ENCODE measurements at places on chromosomes 3 and 15. TPM values are rescaled to one million over a fixed set of nuclear protein-coding genes. Genes with fewer than 3 reads are reported as not detected.

DNA sequence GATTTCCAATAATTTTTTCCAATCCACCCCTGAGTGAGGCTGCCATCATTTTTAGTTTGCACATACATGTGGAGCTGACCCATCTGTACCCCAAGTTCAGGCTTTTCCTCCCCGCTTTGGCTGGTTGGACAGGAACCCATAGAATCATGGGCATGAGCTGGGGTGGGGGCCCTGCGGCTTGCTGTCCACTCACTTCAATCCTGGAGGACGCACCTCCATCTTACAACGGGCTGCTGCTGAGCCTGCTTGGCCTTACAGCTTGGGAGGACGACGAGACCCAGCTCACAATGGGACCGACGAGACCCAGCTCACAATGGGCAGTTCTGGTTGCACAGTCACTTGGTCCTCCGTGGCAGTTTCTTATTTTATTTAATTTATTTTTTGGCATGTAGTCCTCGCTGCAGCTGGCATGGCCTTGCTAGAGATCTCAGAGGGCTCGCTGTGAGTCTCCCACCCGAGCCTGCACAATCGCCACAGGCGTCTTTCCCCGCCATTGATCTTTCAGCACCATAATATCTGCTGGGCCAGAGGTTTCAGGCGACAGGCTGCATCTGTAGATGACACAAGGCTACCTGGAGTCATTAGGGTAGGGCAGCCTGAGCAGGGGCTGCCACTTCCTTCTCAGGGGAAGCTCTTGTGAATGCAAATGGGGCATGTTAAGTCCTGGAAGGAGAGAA, 19.6 kb upstream of the EPHB3 start:
- DNase-seq: no peak

DNA sequence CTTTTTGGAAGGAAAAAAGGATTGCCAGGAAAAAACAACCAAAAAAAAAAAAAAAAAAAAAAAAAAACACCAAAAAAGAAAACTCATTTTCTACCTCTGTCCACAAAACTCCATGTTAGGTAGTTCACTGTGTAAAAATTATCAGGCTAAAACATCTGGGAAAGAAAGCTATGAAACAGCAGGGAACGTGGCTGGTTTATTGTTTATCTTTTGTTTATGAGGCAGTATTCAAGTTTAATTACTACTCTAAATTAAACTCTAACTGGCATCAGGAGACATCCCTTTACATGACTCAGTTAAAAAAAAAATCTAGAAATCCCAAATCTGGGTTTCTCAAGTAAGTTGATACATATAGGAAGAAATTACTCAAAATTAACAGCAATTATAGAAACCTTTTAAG, 21.8 kb downstream of the MEIS2 start:
- DNase-seq: no peak

DNA sequence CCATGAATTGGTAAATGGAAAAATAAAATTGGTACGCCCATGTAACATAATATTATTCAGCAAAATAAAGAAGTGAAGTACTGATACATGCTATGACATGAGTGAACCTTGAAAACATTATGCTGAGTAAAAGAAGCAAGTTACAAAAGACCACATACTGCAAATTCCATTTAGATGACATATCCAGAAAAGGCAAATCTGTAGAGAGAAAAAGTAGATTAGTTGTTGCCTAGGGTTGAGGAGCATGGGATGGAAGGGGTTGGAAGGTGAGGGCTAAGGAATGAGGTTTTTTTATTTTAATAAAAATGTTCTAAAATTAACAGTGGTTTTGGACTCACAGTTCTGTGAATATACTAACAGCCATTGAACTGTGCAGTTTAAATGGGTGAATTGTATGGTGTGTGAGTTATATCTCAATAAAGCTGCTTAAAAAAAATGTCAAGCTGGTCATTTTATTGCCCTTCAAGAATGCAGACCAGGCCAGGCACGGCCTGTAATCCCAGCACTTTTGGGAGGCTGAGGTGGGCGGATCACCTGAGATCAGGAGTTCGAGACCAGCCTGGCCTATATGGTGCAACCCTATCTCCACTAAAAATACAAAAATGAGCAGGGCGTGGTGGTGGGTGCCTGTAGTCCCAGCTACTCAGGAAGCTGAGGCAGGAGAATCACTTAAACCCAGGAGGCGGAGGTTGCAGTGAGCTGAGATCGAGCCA, 8.1 kb upstream of the DLG1 start:
- DNase-seq: no peak

CACNA2D3 gene
- total RNA-seq: 3.5 TPM

DNA sequence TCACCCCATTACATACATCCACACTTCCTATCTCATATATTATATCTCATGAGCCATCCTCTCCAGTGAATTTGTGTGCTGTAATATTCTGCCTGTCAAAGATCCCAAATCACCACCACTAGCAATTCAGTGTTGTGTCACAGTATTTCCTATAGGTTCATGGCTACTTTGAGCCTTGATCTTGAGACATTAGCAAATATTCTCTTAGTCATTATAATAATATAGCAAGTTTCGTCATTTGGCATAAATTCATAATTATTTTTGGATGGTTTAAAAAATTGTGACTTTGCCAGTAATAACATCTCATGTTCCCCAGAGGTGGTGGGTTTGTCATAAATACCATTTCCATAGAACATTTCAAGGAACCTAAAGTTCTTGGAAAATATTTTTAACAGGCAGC, 47.7 kb downstream of the CMSS1 start:
- no peak for DNase-seq

DNA sequence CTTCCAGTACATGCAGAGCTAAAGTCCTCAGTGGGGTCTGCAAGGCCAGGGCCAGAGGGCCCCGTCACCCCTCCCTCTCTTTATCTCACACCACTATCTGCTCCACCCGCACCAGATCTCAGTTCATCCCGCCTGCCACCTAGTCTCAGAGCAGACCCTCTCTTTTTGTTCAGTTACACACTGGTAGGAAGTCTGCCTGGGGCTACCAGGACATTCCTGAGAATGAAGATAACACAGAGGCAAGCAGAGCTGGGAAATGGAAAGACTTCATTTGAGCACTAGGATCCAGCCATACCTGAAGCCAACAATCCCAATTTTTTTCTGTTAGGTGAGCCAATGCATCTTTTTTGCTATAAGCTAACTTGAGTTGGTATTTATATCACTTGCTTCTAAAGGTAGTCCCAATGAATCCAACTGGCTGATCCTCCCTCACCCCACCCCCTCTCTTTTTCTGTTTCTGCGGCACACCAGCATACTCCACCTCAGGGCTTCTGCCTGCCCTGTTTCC, 24.5 kb downstream of the ATP2B2 start:
- DNase-seq: no peak

TBCCD1 gene
- total RNA-seq: 11.0 TPM

CPA3 gene
- 13.8 TPM for total RNA-seq

- no peak for DNase-seq
These were observed 28.5 kb downstream of the PTPRG start for GRCh38 chr3:61589856-61590255.

CERS3 gene
- total RNA-seq: not detected

GRCh38 chr3:71260782-71261181, 322.7 kb downstream of the FOXP1 start:
- DNase-seq: no peak
